ENCODE measurements at places on chromosomes 11 and 22.

GRCh38 chr22:46001046-46001425, 24.1 kb upstream of the WNT7B start:
- DNase-seq: no peak

DNA sequence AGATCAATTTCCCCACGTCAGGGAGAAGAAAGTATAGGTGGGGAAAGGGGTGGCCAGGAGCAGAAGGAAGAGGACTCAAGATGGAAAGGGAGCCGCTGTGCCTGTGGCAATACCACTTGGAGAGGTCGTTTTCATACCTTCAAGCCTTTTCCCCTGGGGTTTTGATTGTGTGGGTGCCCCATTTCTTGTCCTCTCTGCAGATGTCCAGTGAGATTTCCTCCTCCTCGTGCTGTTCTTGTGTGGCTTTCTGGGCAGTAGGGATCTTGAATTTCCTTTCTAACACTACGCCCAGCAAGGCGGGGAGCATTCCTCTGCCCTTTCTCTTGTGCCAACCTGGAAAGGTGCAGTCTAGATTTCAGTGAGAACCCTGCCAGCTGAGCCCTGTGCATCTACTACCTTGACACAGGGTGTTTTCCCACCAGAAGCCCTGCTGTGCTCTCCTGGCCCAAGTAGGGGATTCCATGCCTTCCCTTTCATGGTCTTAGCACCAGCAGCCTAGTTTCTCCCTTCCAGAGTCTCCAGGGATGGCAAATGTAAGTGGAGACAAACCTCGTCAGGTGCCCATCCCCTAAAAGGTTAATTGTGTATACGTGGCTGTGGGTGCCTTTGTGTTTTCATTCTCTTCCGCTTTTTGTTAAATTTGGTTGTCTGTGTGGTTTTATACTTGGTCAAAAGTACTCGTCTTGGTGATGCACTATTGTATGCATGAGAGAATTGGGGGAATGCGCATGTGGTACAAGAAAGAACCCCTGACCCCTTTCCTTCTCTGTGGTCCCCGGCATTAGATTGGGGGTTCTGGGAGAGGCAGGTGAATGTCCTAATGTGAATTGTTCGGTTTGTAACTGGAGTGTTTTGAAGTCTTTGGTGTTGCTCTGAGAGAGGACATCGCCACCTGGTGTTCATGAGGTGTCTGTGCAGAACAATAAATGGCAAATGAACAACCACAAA, 71.4 kb upstream of the MPEG1 start:
- DNase-seq: peak; percentile 19

- no peak for DNase-seq
Observed at GRCh38 chr11:46273511-46274205, 3.8 kb upstream of the CREB3L1 start.

GRCh38 chr22:44132724-44133123, 48.0 kb upstream of the PARVG start:
- no peak for DNase-seq
